KBM-7 (cell line): ENCODE measurements at places on chromosomes 5 and 9.
A peak's percentile ranks its signal among the peaks of the same experiment; 100 is the strongest.

GRCh38 chr9:83472764-83473163 is 65.4 kb downstream of the FRMD3 start:
- no peak for DNase-seq

DNA sequence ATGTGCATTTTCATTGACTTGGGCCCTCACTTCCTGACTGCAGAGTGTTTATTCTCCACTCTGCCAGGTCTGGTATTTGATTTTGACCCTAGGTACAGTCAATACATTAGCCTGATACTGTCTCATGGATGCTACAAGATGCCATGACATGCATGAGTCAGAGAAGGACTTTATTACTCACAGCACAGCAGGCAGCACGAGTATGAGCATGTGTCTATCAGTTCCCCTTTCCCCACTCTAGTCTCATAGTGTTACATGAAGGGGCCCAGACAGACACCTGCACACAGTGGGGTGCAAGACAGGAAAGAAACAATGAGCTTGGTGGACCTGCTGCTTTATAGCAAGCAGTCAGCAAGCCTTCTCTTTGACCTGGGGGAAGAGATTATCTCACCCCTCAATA is 19.6 kb downstream of the ITGA2 start:
- peak; percentile 49 for DNase-seq

- DNase-seq, result no peak
These were observed 101.8 kb downstream of the MAST4 start for GRCh38 chr5:66697796-66698564.

DNA sequence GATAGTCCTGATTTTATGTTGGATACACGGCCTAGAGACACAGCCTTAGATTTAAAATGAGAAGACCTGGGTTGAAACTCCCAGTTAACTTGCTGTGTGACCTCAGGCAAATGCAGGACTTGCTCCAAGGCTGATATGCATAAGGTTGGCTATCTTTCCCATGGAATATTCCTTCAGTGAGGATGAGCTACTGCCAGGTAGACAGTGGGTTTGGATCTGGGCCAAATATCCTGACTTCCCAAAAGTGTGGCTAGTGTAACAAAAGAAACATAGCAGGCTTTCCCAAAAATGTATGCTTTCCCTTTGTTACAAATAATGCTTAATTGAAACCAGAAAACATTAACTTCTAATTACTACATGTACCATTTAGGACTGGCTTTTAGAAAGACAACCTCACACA is 697 bp upstream of the XPA start:
- no peak for DNase-seq

DNA sequence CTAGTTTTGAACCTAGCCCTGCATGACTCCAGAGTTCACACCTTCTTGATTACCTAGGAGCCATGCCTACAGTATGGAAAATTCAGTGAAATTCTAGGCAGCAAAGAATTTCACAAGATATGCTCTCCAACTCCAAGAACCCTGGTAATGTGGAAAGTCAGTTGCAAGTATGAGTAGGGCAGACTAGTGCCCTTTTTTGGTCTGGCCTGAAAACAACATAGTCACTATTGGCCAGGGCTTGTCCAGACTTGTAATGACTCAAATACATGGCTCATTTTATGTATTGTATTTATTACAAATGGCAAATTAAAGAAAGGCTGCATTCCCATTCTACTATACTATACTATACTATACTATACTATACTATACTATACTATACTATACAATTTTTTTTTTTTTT is 160.4 kb downstream of the ESM1 start:
- no peak for DNase-seq

- DNase-seq, result no peak
These were observed 107.3 kb downstream of the ADAMTS2 start for GRCh38 chr5:179237770-179238627.

DNA sequence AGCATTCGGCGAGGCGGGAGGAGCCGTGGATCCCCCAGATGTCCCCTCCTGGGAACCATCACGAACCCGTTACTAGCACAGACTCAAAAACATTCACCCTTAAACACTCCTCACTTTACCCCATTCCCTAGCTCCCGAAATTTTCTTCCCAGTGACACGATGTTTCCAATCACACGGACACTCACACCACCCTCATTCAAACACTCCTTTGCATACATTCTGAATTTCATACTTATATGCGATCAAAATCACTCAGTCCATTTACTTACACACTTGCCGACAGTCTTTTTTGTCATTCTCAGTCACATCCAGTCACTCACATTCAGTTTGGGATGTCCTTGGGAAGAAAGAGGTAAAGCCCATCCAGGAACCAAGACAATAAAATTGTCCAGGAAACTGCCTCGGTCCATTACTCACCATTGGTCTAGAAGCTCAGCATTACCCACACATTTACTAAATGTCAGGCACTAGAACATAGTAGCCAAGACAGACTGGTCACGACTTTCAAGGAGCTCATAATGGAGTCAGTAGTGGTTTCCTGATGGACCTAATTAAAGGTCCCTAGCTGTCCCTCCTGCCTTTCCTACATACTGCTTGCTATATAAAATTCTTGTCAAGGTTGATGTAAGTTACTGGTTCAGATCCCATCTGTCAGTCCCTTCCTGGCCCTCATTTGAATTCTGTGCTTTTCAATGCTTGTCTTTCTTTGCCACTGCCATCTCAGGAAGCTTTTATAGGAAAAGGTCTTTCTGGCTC is 574 bp downstream of the SLC35A4 start:
- DNase-seq, result no peak

GRCh38 chr5:9596824-9597223 is 33.3 kb downstream of the TAS2R1 start:
- DNase-seq, result no peak

GRCh38 chr5:24535646-24536045 is 109.1 kb downstream of the CDH10 start:
- DNase-seq, result no peak

DNA sequence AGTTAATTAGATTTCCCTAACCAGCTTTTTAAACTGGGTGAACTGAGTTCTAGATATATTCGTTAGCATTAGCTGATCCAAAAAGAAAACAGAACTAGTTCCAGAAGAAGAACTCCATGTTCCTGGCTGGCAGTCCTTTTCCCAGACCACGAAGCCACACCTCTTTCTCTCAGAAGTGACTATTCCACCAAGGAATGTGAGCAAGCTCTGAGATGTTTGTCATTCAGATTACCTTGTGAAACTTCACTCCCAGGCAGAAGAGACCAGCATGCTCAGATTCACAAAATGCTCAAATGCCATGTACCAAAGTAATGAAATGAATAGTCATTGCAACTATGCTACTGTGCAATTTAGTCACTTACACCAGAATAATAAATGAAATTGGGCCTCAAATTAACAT is 4.4 kb upstream of the SSBP2 start:
- no peak for DNase-seq

DNA sequence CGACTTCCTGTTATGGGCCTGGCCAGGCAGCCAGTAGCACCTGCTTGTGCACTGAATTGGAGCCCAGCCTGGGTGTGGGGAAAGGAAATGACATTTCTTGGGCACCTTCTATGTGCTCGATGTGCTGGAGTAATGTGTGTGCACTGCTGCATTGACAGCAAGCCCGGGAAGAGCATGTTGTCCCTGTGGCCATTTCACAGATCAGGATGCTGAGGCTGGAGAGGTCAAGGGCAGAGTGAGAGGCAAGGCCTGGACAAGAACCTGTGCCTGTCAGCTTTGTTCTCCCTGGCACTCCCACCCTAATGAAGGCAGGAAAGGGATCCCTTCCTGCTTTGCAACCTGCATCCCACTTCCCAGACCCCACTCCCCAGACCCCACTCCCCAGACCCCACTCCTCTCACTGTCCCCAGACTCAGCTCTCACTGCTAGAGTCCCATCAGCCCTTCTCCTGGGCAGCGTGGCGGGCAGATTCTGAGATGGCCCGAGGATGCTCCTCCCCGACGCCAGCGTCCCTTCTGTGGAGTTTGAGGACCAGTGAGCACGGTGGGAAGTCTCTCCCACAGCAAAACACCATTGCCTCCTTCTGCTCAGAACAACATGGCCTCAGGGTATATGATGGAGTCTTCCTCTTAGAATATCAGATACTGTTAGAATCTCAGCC is 49.6 kb downstream of the BARX1 start:
- DNase-seq, result no peak

DNA sequence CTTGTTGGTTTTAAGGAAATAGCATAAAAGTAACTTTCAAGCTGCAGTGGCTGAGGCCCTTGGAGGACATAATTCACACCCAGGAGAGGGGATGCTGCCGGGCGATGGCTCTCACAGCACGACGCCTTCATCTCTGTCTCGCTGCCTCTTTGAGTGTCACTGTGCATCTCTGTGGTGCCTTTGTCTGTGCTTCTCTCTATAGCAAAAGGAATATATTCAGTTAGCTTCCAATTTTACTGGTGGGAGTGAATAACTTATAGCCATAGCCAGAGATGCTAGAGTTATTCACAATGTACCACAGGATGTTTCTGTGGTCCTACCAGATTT is 276.7 kb downstream of the SYK start:
- no peak for DNase-seq

DNA sequence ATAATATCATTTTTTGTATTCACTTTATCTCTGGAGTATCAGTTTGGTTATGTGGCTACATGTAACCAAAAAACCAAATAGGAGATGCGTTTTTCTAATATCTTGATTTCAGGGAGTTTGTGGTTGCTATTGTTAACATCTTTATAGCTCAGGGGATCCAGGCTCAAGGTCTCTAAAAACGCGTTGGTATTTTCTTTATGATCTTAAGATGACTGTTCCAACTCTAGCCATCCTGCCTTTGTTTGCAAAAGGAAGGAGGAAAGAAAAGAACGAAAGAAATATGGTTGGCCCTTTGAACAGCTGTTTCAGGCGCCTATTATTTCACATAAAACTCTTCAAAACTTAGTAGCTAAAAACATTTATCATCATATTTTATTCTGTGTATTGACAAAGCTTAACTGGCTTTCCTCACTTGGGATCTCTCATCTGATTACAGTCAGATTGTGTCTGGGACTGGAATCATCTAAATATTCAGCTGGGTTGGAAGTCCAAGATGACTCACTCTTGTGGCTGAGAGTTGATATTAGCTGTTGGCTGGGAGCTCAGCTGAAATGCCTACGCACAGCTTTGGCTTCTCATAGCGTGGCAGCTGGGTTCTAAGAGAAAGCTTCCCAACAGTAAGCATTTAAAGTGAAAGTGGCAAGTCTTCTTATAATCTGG is 60.1 kb downstream of the FAM174A start:
- no peak for DNase-seq

GRCh38 chr9:75422944-75423522 is 334.7 kb downstream of the OSTF1 start:
- no peak for DNase-seq

DNA sequence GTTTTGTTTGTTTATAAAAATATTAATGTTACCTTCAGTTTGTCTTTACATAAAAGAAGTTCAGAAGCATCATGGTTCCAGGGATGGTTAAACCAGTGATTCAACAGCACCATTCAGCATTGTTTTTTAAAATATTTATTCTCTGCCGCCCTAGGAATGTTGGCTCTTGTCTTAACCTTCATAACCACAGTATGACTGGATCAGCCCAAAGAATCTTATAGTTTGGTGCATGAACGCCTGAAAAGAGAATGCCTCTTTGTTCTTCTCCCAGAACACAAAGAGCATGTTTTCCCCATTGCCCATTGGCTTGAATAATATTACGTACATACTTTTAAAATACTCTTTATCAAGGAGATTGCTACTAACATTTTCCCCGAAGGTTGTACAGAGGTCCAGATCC is 413.4 kb downstream of the ANXA1 start:
- DNase-seq, result no peak

DNA sequence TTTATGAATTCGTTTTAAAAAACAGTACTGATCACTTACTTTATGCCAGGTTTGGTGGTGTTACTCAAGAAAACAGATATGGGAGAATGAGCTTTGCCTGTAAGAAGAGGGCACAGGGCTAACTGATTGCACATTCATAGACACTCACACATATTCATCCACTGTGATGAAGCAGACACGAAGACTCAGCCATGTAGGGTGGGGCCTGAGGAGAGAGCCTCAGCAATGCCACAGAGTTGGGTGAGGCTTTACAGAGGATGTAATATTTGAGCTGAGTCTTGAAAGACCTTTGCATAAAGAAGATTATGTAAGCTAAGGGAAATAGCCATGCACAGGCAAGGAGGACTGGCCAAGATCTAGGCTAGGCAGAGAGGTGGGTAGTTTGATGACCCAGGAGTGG is 472.8 kb downstream of the PSAT1 start:
- DNase-seq, result no peak

- DNase-seq, result no peak
These were observed 87.0 kb upstream of the CCNH start for GRCh38 chr5:87499478-87500410.

- no peak for DNase-seq
These were observed 90.3 kb downstream of the ZNF618 start for GRCh38 chr9:113966394-113966793.

DNA sequence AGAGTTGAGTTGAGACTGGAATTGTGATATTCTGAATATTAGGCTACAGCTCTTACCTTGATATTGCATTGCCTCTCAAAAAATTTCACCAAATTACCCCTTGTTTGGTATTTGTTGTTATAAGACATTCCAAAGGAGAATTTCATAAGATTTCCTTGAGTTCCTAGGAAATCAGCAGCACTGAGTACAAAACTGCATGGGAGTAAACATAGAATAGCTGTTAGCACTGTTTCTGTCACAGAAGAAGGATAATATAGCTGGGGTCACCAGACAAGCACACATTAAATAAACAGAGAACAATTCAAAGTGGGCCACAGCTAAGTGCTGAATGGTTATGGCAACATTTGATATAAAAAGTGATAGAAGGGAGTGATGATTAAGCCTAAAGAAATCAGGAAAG is 724.3 kb downstream of the PRELID2 start:
- DNase-seq, result no peak

DNA sequence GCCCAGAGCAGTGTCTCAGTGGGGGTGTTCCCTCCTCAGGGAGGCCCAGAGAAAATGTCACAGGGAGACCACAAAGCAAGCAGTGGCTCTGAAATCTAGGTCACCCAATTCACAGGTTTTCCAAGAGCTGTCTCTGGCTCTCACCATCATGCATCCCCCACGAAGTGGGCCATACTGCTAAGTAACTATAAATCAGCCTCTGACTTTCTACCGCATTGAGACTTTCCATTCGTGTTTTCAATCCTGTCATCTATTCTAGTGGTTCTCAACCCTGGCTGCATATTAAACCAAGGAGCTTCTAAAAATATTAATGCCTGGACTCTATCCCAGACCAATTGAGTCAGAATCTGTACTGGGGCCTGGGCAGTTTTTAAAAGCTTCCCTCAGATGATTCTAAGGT is 2.0 kb upstream of the C1QTNF3 start:
- no peak for DNase-seq
